ENCODE measurements at places on chromosomes 1 and 21.

- DNase-seq: no peak
These were observed 97.1 kb downstream of the MACF1 start for GRCh38 chr1:39301606-39302005.

- peak; percentile 72 for DNase-seq
These were observed 1.0 kb upstream of the CELA2A start for GRCh38 chr1:15455522-15455921.

DNA sequence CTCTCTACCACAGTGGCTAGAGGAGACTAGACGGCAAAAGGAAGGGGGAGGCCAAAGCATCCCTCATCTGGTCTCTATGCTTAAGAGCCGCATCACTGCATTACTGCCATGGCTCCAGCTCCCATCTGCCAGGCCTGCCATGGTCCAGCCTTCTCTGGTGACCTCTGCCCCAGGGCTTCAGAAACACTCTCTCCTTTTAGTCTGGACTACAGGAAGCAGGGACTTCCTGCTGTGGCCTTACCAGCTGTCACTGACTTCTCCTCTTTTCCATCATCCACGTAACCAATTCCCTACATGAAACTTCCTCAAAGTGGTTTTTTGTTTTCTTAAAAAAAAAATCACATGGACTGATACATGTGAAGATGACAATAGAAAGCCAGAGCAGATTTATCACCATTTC, 323.1 kb upstream of the NFIA start:
- no peak for DNase-seq

- DNase-seq: no peak
These were observed 184.3 kb downstream of the PATJ start for GRCh38 chr1:61926597-61926996.

- DNase-seq: no peak
These were observed 2.7 kb downstream of the CDKN2C start for GRCh38 chr1:50972766-50973165.

DNA sequence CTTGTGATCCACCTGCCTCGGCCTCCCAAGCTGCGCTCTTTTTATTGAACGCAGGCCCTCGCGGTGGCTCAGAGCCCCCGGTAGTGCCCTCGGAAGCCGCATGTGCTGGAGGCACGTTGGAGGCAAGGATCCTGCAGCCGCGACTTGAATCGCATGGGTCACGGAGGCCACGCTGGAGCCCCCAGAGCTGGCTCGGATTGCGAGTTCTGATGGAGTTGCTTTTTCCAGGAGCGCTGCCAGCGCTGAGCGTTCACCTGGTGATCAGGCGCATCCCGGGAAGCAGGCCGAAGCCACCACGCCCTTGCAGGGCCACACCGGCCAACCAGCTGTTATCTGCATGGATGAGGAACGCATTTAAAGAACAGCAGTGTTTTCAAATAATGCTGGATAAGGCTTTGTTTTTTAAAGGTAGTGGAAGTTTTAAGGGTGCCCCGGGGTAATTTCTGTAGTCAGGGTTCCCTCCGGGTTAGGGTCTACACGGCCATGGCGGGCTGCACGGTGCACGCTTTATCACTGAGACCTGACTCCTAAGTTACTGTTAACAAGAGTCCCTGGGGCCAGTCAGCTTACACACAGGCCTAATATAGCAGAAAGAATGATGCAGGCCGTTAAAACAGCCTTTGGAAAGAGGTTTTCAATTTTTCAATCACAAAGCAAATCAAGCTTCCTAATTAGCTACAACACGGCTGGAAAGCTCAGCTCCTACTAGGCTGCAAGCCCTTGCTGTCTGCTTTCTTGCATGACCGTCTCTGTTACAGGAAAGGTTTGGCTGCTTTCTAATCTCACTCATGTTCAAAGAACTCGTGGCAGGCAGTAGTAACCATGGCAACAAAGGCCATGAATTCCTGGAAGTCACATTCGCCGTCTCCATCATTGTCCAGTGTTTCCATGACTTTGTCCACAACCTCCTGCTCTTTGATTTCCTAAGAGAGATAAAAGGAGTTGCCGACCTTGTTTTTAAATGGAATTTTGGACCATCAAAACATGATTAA, 6.0 kb downstream of the S100B start:
- DNase-seq: peak; percentile 87

GRCh38 chr1:159291424-159291823, 10.7 kb upstream of the FCER1A start:
- DNase-seq: no peak

- no peak for DNase-seq
These were observed 84.6 kb downstream of the ADGRL2 start for GRCh38 chr1:81885291-81885690.

DNA sequence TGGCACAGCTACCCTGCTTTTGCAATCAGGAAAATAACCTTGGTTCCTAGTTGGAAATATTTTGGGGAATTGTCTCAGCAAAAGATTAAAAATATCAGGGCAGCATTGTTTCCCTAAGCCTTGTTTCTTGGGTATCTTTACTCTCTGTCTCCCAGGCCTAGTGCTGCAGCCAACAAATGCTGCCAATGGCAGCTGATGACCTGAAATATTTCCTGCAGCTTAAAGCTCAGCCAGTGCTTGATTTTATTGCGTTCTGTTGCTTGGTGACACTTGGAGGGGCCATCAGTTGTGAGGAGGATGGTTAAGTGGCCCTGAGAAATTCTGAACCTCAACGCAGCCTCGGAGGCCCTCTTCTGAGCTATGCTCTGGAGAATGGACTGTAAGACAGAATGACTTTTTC, 59.4 kb upstream of the B3GALT5 start:
- no peak for DNase-seq

DNA sequence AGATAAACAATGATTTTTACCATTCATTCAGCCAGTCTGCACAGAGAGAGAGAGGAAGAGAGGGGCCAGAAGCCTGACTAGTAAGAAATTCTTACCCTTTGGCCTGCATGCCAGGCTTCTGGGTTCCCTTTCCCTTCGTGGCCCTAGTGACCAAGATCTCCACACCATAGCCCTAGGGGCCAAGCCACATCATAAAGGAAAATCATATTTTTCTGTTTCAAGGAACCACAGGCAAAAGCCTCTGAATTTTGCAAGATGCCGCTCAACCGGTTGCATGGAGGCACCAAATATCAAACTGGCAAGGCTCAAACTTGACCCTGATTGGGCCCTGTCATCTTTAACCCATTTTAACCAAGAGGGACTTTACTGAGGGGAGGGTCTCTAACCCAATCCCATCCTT, 103.1 kb upstream of the SOX13 start:
- DNase-seq: no peak

- no peak for DNase-seq
These were observed 33.6 kb downstream of the ERI3 start for GRCh38 chr1:44321466-44321865.

GRCh38 chr1:5711079-5711478, 281.1 kb downstream of the NPHP4 start:
- no peak for DNase-seq

DNA sequence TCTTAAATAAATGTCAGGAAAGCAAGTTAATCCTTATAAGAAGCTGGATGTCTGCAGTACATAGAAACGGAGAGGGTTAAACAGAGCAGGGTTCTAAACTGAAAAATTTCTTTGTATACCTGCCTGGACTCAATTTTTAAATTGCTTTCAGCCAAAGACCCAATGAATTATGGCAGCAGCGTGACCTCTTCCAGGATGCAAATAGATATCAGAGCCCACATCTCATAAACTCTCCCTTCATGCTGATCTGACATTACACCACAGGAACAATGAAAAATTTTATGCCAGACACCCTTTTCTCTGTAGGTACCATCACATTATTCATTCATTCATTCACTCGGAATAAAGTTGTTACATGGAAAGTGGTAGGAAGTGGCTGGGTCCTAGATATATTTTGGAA, 236.4 kb downstream of the NUF2 start:
- no peak for DNase-seq

DNA sequence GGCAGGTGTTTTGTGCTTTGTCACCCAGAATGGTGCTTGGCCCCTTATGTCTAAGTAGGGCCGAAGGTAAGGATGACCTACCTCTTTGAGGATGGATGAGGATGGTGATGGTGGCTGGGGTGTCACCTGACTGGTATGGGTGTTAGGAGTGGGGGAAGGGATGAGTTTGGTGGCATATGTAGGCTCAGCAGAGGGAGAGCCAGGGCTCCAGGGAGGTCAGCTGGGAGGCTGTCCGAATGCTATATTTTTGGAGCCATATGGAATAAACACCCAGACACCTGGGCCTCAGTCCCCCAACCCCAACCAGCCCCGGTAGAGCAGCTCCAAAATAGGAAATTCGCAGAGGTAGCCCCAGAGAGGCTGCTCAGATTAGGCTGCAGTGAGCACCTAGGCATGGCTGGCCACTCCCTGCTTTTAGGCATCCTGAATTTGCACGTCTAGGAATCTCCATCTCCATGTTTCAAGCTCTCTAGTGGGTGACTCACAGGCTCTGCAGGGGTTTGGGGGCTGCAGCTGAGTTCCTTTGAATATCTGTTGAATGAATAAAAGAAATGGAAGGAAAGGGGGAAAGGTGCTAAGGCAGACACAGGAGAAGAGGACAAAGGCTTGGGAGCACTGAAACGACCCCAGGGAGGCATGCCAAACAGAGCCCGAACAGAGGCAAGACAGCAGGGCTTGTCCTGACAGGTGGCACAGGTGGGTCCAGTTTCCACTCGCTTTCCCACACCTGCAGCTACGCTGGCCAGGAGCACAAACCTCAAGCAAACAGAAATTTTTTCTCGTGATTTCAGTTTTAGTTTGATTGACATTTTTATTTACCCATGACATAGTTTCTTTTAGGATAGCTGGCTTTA, 135.3 kb upstream of the EDN2 start:
- DNase-seq: no peak

DNA sequence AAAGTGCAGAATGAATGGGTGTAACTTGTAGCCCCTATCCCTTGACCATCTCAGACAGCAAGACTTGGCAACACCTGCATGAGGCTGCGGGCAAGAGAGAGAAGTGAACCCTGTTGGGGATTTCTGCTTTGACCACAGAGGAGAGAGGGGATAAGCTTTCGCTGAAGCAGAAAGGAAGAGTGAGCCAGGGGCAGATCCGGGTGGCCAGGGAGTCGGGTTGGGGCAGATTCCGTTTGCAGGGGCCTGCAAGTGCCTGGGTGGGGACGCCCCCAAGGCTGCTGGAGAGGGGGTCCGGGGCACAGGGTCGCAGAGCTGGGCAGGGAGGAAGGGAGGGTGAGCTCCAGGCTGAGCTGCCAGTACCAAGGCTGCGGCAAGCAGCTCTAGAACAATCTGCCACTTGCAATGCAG, 25.3 kb upstream of the PIK3CD start:
- no peak for DNase-seq

DNA sequence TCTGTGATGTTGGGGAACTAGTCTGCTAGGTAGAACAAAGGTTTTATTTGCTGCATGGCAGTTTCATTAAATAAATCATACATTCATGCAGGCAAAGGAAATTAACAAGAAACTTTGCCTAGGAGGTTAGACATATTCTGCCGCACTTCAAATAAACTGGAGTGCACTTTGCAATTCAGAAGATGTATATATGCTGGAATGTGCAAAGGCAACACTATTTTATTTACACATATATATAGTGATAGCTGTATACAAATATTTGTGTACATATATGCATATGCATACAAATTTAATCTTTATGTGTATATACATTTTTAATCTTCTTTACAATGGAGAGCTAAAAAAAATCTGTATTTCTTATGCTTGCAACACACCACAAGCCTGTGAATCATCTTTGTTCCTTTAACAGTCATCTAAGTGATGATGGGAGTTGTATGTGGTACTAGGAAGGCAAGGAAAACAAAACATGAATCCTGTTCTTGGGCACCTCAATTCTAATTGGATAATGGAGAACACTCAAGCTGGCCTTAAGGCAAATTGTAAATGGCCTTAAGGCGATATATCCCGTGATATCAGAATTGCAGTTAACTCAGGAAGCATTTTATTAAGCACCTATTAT, 605.8 kb upstream of the CAMK1G start:
- peak; percentile 1 for DNase-seq

DNA sequence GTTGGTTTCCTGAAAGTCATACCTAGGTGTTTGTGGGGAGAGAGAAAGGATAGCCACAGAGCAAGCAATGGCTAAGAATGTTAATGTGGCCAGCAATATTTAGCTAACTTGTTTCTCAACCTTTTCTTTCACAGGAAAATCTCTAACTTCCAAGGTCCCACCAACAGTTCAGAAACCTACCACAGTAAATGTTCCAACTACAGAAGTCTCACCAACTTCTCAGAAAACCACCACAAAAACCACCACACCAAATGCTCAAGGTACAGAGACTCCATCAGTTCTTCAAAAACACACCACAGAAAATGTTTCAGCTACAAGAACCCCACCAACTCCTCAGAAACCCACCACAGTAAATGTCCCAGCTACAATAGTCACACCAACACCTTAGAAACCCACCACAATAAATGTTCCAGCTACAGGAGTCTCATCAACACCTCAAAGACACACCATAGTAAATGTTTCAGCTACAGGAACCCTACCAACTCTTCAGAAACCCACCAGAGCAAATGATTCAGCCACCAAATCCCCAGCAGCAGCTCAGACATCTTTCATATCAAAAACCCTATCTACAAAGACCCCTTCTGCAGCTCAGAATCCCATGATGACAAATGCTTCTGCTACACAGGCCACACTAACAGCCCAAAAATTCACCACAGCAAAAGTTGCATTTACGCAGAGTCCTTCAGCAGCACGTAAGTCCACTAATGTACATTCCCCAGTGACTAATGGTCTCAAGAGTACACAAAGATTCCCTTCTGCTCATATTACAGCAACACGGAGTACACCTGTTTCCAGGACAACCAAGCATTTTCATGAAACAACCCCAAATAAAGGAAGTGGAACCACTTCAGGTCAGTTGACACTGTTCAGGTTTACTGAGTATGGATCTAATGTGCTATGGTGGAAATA, 15.3 kb downstream of the CD55 start:
- no peak for DNase-seq

- DNase-seq: peak; percentile 81
These were observed 48.2 kb upstream of the IRF2BP2 start for GRCh38 chr1:234658138-234658537.

DNA sequence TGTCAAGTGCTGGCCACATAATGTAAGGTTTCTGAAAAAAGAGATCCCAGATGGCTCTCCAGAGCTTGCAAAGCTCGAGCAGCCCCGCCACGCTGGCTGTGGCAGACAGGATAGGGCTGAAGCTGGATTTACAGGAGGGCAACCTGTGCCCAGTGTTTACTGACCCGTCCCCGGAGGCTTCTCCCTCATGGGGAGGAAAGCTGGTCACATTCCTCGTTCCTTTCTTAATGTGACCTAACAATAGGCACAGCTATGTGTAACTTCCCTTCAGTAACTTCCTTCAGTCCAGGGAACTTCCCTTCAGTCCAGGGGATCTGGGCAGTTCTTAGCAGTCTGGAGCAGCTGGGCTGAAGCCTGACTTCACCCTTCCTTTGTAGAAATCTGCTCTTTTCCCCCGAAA, 7.7 kb downstream of the SLFNL1 start:
- DNase-seq: no peak

- DNase-seq: no peak
These were observed 379.8 kb downstream of the SIPA1L2 start for GRCh38 chr1:232249861-232250777.

Measured in AG10803 (cell line).